AG09319 (cell line): ENCODE measurements at places on chromosomes 2 and 18.

DNA sequence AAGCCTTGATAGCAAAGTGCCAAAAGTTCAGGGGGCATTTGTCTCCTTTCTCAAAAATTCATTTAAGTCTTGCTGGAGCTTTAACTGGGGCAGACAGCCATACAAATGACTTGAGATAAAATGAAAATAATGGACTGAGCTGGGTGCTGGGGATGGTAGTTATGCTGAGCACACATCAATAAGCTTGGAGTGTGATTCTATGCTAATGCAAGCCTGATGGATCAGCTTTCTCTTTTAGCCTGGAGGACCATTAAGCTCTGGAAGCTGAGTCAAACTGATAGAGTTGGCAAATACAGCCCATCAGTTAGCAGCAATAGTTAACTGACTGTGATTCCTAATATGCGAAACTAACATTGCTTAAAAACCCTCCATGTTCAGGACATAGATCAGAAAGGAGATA, 98.0 kb downstream of the CAMKMT start:
- no peak for DNase-seq

DNA sequence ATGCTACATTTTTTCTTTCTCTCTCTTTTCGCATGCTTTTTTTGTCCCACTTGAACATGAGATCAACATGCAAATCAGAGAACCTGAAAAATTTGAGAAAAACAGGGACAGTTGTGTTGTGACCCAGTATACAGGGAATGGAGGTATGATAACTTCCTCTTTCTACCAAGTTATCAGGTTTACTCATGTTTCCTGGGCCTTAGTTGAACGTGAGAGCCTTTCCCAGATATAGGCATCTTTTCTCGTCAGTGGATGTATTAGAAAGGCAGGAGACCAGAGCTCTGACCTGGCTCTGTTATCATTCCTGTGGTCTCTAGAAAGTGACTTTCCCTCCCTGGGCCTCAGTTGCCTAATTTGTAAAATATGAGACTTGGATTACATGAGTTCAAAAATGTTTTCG, 30.1 kb upstream of the FAM117B start:
- DNase-seq = no peak

DNA sequence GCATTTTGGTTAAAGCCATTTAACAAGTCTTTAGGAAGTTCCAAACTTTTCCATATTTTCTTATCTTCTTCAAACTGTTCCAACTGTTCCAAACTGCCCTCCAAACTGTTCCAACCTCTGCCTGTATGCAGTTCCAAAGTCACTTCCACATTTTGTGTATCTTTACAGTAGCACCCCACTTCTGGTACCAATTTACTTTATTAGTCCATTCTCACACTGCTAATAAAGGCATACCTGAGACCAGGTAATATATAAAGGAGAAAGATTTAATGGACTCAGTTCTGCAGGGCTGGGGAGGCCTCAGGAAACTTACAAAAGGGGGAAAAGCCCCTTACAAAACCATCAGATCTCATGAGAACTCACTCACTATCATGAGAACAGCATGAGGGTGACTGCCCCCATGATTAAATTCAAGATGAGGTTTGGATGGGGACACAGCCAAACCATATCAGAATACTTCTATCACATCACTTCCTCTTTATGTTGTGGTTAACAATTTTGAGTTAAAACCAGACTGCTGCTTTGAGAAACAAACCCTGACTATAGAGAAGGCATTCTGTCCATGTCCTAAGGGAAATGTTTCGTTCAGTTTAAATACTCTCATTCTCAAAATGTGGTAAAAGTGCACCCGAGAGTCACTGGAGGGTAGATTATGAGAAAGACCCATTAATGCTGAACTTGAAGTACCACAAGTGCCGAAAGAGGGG, 11.0 kb downstream of the IL18R1 start:
- no peak for DNase-seq

DNA sequence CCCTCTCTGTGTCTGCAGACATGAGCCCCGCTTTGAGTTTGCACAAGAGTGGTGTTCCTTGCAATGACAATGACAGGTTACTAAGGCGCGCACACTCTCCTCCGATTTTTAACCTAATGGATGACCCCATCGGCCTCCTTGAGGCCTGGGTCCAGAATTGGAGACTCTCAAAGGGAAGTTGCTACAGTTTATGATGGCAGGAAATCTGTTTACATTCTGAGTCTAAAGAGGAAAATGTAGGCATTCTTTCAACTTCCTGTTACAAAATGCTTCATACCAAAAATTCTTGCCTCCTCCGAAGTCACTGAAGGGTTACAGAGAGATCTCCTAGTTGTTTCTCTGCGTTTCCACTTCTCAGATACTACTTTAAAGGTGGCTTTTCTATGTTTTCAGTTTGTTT, 225.3 kb upstream of the AGAP1 start:
- DNase-seq = no peak

DNA sequence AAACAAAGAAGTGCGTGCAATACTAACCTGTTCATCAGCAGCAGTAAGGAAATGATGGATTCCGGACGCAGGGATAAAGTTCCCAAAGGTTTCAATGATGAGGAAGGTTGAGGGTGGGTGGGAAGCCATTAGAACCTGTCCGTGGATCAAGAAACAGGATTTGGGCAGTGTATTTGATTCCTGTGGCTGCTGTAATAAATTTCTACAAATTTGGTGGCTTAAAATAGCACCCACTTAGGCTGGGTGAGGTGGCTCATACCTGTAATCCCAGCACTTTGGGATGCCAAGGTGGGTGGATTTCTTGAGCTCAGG, 5.1 kb upstream of the SDC1 start:
- DNase-seq = no peak

- no peak for DNase-seq
Observed at GRCh38 chr2:177921726-177922125, 150.9 kb downstream of the PDE11A start.

GRCh38 chr2:215796140-215796855, 217.1 kb downstream of the MREG start:
- no peak for DNase-seq

- DNase-seq = no peak
Observed at GRCh38 chr2:181305301-181306123, 151.7 kb upstream of the ITGA4 start.

DNA sequence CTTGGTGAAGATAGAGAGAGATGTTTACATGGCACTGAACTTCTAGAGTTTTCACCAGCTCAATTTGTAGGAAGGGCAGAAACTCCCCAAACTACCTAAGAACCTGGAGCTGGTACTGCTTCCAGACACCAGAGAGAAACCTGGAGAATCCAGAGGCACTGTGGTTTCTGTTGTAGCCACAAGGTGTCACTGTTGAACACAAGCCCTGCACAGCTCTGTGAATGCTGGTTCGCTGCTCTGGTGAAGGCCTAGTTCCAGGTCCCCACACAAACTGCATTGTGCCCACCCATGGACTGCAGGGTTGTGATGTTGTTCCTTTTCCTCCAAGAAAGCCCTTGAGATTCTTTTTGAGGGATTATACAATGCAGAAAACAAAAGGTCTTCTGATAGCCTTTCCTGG, 150.5 kb upstream of the HS6ST1 start:
- DNase-seq = no peak

GRCh38 chr2:9895669-9896590, 52.7 kb downstream of the TAF1B start:
- DNase-seq = no peak

GRCh38 chr2:3867469-3867868, 164.1 kb downstream of the DCDC2C start:
- no peak for DNase-seq

DNA sequence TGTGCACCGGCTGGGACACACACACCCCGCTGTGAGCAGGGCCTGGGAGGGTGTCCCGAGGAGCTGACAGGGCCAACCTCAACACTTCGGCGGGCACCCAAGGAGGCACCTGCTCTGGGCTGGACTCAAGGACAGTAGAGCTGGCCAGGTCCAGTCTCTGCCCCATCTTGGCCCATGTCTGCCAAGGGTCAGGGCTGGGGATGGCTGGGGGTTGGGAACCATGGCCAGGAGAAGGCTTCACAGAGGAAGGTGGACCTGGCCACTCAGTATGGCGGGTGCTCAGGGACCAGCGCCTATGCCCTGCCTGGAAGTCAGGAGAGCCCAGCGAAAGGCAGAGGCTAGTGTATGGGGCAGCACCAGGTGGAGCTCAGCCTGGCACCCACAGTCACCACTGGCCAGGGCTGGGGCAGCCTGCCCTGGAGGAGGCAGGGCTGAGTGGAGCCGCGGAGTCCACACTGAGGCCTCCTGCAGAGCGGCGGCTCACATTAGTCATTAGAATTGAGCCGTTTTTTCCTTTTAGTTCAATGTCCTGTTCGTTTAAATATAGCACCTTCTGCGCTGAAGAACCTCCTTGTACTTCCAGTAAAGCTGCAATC, 4.2 kb downstream of the ERFE start:
- DNase-seq = no peak

- DNase-seq = no peak
Observed at GRCh38 chr2:70080610-70081200, 6.6 kb upstream of the PCBP1 start.

- no peak for DNase-seq
Observed at GRCh38 chr2:134362152-134362668, 108.3 kb downstream of the MGAT5 start.

DNA sequence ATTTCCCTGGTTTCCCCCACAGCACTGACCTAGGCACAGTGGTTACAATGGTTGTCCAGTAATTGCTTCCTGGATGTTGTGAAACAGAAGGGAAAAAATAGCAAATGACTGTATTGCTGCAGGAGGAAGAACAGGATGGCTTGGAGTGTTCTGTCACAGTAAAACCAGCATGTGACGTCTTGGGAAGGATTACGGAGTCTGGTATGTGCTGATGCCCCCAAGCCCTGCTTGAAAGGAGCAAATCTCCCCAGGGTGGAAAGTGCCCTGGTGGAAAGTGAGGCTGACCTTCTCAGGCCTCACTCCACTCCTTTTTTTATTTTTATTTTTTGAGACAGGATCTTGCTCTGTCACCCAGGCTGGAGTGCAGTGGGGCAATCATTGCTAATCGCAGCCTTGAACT, 7.8 kb downstream of the RAB11FIP5 start:
- DNase-seq = no peak

GRCh38 chr2:75606761-75607399, 39.7 kb upstream of the MRPL19 start:
- no peak for DNase-seq

- DNase-seq = no peak
Observed at GRCh38 chr2:9649261-9649660, 18.5 kb upstream of the YWHAQ start.

DNA sequence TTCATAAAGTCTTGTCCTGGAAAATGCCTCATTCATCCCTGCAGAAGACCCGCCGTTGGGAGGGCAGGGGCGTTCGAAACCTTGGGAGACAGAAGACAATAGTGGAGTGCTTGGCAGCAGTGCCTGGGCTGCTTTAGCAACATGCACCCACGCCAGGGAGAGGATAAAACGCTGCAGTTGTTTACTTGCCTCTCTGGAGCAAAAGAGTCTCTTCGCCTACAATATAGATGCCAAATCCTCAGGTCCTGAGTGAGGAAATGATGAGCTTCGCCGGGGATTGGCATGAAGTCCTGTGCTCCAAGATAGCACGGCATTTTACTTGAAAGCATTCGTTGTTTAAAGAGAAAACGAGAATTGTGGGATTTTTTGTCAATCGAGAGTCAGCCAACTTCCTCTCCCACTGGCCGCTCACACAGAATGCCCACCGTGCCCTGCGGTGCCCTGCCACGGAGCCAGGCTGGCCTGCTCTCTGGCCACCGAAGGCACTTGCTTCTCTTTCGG, 152.5 kb upstream of the POU3F3 start:
- no peak for DNase-seq

DNA sequence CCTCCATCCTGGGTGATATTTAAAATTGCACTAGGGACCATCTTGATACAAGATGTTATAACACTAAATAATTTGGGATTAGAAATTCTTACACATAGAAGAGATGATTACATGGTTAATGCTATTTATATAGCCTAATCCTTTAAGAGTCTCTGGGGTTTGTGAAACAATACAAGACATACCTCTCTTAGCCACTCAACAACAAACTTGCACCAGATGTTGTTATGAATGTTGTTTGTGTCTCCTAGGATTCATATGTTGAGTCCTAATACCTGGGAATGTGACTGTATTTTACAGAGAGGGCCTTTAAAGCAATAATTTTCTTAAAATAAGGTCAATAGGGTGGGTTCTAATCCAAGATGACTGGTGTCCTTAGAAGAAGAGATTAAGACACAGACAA, 678.3 kb downstream of the NYAP2 start:
- no peak for DNase-seq

DNA sequence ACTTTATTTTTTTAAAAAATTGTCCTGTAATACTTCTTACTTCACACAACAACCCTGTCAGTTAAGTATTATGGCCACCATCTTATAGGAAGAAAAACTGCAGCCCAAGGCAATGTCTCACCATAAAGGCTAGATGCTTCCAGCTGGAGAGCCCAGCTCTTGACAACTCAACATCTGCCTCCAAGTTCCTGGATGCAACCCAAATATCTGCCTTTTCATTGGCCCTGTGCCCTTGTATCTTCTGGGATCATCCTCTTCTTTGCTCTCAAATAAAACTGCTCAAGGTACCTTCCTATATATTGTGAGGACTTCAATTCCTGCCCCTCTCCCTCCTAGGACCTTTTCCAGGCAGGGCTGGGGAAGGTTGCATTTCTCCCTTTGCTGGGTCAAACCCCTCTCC, 69.5 kb downstream of the BIN1 start:
- DNase-seq = no peak

- no peak for DNase-seq
Observed at GRCh38 chr2:54964271-54964670, 86.0 kb downstream of the RTN4 start.

DNA sequence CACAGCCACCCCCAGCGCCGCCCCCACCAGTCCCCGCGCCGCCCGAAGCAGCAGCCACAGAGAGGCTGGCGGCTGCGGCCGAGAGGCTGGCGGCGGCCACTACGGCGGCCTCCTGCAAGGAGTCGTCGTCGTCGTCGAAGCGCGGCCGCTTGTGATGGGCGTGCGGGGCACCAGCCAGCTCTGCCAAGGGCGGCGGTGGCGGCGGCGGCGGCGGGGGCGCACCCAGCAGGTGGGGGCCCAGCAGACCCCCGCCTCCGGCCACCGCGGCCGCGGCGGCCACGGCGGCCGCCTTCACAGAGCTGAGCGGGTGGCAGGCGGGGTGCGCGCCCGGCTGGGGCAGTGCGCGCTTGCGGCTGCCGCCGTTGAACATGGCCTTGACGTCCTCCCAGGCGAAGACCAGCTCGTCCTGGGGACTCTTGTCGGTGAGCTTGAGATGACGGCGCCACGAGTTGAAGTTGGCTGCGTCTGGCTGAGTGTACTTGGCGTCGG, 3.3 kb downstream of the SKOR2 start:
- no peak for DNase-seq

DNA sequence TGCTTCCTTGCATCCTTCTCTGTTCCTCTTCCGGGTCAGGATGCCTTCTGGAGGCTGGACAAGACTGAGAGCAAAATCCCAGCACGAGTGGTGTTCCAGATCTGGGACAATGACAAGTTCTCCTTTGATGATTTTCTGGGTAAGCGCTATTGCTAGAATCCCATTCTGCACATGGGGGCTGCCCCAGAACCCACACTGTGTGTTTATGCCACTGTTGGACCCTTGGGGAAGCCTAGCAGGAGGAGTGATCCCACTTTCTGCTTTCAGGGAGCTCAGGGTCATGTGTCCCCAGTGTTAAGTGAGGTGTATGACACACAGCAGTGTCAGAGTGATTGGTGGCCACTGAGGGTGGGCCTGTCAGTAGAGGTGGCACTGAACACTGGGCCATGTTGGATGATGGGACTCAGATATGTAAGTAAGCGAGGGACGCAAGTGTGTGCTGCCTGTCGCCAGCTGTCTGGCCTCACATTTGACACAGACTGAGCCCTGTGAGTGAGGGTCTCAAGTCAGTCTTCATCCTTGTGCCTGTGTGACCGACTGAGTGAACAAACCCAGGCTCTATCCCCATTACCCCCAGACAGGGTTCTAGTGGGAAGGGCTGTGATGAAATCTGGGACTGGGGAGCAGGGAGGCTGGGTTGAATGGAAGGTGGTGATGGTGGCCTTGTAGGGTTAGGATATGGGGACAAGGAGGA, 220.9 kb downstream of the DYSF start:
- no peak for DNase-seq
